Renal pelvis (tissue), 12 donors: ENCODE measurements at places on chromosomes 16 and 17. TPM values are rescaled to one million over a fixed set of nuclear protein-coding genes. Genes with fewer than 3 reads are reported as not detected.

BMERB1 gene
- polyA plus RNA-seq, result 46.3 TPM

SULT1A2 gene
- polyA plus RNA-seq, result 3.1 TPM

WNT9B gene
- polyA plus RNA-seq, result 17.9 TPM

PARD6A gene
- 3.6 TPM for polyA plus RNA-seq

RHBDL3 gene
- polyA plus RNA-seq, result 1.8 TPM

SP6 gene
- polyA plus RNA-seq, result 3.5 TPM
